ENCODE measurements at places on chromosomes 5 and 9. TPM values are rescaled to one million over a fixed set of nuclear protein-coding genes. Genes with fewer than 3 reads are reported as not detected.

DNA sequence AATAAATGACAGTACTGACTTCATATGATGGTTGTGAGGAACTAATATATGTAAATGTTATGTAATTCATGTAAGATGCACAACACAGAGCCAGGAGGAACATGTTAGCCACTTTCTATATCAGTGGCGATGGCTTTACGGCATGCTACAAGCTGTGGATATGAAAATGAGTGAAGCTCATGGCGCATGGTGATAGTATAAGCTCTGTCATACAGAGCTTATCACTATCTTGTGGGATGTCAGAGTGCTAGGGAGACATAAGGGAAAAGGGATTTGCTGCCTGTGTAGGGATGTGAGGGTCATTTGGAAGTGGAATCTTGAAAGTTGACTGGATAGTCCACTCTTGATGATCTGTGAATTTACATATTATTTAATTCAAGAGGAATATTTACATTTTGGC is 13.6 kb downstream of the CPEB4 start:
- DNase-seq: no peak

Gene USP20
- 21.6 TPM for polyA plus RNA-seq

DNA sequence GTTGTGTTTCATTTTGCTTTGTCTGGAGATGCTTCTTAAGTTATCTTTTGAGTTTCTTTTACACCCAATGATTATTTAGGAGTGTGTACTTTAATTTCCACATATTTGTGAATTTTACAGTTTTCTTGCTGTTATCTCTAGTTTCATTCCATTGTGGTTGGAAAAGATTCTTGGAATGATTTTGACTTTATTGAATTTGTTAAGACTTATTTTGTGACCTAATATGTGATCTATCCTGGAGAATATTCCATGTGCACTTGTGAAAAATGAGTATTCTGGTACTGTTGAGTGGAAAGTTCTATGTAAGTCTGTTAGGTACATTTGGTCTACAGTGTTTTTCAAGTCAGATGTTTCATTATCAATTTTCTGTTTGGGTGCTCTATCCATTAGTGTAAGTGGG is 24.4 kb upstream of the GRAMD2B start:
- DNase-seq: no peak

Gene GNA14
- polyA plus RNA-seq: not detected

- no peak for DNase-seq
Measured at GRCh38 chr5:136769900-136770684, 404.7 kb upstream of the TRPC7 start.

- no peak for DNase-seq
Measured at GRCh38 chr5:109619021-109619460, 70.7 kb upstream of the MAN2A1 start.

DNA sequence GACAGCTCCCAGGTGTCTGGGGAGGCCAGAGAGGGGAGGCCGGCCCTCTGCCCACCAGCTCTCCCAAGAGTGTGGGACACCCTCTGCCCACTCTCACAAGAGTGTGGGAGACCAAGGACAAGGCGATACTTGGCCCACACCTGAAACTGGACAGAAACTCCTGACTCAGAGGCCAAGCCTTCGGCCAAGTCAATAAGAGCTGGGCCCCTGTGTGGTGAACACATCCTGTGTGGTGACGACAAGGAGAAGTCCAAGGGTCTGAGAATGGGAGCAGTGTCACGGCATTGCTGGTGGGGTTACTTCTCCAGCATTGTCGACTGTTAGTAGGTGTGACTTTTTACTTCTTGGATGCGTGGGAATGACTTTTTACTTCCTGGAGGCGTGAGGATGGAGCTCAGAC is 14.6 kb upstream of the F2RL1 start:
- DNase-seq: no peak
